Sigmoid colon (tissue), 7 donors: ENCODE measurements at places on chromosomes 2 and 18. TPM values are rescaled to one million over a fixed set of nuclear protein-coding genes. Genes with fewer than 3 reads are reported as not detected.

IL18R1 gene
- 1.1 TPM for total RNA-seq

- H3K27ac ChIP-seq: peak overlapping the region; percentile 58
- no peaks in the 10 kb centered on the region for H3K36me3 ChIP-seq
- H3K27me3 ChIP-seq: no peaks in the 10 kb centered on the region
- no peaks in the 10 kb centered on the region for H3K4me1 ChIP-seq
- no peak overlapping the region for H3K4me3 ChIP-seq
- no peak for DNase-seq
These were observed 262.8 kb upstream of the RASGRP3 start for GRCh38 chr2:33213648-33214047.

GRCh38 chr2:16252251-16252650 is 311.9 kb downstream of the MYCN start:
- no peak for DNase-seq
- H3K27me3 ChIP-seq: no peaks in the 10 kb centered on the region
- H3K36me3 ChIP-seq: no peaks in the 10 kb centered on the region
- no peak overlapping the region for H3K27ac ChIP-seq
- no peaks in the 10 kb centered on the region for H3K4me1 ChIP-seq

- no peak overlapping the region for H3K27ac ChIP-seq
- no peak for DNase-seq
- no peaks in the 10 kb centered on the region for H3K27me3 ChIP-seq
- H3K4me3 ChIP-seq: no peak overlapping the region
These were observed 80.7 kb downstream of the PTPN2 start for GRCh38 chr18:12803069-12803936.

DNA sequence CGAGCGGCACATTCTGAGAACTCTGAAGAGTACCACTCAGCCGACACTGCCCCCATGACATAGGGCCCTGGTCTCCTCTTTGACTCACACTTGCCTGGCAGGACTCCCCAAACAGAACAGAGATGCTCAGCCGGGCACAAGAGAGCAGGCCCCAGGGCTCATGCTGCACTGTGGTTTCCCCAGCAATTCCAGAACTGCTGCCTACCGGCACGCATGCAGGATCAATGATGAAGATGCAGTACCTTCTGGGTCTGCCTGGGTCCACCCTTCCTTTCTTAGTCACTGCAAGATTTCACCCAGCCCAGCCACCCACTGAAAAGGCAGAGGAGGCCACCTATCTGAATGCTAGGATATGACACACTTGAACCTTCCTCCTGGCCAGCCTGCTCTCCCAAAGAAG is 49.4 kb downstream of the BCL11A start:
- peak overlapping the region; percentile 67 for H3K27ac ChIP-seq
- no peak for DNase-seq
- H3K4me3 ChIP-seq: no peak overlapping the region
- H3K36me3 ChIP-seq: no peaks in the 10 kb centered on the region
- H3K27me3 ChIP-seq: no peaks in the 10 kb centered on the region
- H3K4me1 ChIP-seq: peaks cover 58% of the 10 kb centered on the region
